Stimulated activated CD8-positive, alpha-beta memory T cell treated with anti-CD3 and anti-CD28 coated beads, Interleukin-7, amount 100 ng/mL, for 1 hour (primary cell): ENCODE measurements at places on chromosomes 3 and 15.

GRCh38 chr3:31094048-31094447 is 199.6 kb upstream of the GADL1 start:
- no peak for DNase-seq

- DNase-seq = no peak
Observed at GRCh38 chr3:80556763-80557162, 789.0 kb upstream of the ROBO1 start.

DNA sequence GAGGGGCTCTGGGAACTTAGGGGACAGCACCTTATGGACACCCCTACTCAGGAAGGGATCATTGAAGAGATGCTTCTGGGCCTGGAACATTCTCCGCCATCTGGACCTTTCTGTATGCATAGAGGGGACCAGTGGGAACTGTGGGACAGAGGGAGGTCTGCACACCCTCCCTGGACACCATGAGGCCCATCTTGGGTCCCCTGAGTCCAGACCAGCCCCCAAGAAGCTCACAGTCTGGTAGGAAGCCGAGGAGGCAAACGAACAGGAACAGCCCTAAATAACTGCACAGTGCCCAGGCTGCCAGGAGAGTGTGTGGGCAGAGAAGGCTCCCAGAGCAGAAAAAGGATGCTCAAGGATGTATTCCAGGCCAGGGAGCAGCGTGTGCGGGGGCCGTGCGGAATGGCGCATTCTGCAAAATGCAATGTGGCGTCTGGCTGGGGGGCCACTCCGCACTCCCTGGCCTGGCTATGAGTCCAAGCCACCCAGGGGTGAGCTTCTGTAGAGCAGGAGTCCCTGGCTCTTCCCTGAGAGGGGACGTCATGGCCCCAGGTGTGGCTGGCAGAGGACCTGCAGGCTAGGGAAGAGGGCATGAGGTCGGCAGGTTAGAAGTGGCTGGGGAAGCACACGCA is 24.5 kb upstream of the KLF13 start:
- DNase-seq = no peak

DNA sequence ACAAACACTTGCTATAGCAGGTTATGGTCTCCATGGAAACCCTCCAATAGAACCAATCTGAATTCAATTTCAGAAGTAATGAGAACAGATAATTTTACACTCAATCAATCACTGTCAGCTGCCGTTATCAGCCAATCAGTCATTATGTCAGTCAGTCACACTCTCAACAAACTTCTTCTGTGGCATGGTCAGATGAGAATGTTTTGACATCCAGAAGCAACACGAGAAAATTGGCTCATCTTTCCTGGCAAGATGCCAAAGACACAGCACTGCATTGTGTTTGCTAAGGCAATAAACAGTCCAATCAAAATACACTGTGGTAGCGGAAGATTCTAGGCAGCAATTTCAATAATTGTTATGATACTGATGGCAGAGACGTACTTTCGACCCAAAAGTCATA is 190.7 kb downstream of the RORA start:
- no peak for DNase-seq

DNA sequence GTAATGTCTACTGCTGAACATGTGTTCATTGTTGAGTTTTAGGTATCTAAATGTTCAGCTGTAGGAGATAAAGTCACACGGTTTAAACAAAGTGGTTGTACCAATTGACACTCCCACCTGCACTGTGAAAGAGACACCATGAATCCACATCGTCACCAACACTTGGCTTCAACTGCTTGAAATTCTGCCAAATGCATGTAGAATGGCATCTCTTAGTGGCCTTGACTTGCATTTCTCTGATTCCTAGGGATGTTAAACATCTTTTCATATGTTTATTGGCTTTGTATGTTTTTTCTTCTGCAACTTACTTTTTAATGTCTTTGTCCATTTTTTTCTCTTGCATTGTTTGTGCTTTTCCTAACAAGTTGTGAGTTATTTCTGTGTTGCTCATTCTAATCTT is 43.4 kb downstream of the RPLP1 start:
- DNase-seq = no peak

- no peak for DNase-seq
Observed at GRCh38 chr15:48437178-48437577, 105.9 kb downstream of the DUT start.

DNA sequence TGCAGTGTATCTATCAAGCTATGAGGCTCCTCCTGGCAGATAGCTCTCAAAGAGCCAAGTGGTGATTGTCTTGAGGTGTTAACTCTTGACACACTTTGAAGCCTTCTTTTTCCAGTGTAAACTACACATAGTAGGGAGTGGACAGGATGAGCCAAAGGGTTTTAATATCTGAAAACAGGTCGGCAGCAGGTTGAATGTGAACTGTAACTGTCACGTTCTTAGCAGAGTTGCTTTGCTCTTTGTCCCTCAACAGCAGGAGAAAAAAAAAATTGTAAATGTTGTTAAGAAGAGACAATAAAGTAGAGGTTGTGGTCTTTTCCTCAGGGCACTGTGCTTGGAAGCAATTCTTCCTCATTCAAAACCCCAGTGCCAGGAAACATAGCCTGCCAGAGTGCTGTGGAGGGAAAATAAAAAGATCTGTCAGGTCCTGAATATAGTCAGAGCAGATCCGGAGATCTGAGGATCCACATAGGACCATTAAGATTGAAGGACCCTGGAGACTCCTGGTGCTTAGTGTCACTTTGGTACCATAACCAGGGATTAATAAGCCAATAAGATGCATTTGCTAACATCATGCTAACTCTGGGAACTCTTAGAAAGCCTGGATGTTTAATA is 229.7 kb downstream of the NAALADL2 start:
- DNase-seq = no peak

DNA sequence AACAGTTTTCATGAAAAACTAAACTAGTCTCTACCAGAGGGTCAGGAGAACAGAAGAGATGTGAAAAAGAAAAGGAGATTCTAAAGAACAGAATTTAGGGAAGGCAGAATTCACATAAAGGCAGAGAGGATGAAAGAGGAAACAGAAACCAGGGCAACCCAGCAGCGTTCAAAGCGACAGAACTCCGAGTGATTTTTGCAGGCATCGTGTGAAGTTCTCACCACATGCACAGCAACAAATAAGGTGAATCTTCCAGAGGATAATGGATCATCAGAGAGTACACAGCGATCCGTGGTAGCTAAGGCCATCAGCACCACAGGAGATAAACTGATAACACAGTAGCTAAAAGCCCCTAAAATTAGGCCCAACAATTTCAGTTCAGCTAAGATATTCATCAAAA is 250.8 kb upstream of the THBS1 start:
- no peak for DNase-seq

DNA sequence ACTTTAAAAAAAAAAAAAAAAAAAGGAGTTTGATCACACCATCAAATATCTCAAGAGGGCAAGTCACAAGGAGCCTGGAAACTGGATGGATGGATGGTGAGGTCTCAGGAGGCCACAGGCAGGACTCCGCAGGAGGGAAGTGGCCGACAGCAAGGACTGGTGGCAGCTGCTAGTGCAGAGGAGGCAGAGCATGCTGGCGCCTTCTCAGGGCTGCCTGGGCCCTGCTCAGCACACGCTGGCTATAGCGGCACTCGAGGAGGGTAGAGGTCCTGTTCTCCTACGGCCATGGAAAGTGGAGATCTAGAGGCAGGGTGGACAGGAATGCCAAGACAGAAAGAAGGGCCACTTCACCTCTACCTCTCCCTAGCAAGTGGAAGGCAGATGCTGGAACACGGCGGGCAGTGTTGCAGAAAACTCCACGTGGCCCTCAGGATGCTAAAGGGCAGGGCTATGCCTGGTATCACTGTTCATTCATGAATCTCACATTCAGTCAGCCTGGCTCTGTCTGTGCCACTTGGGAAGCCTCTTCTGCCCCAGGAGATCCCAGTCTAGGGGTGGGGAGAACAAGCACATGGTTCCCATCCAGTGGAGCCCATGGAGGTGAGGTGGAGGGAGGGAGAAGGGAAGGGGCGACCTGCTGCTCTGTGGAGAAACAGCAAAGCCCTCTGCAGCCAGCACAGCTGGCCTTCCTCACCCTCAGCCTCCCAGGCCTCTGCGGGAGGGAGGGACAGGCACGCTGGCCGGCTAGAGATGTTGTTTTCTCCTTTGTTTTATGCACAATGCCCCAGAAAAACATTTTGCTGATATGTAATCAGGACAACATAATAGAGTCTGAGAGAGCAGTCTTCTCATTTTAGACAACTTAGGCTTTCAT is 71.0 kb downstream of the OXNAD1 start:
- DNase-seq = no peak

DNA sequence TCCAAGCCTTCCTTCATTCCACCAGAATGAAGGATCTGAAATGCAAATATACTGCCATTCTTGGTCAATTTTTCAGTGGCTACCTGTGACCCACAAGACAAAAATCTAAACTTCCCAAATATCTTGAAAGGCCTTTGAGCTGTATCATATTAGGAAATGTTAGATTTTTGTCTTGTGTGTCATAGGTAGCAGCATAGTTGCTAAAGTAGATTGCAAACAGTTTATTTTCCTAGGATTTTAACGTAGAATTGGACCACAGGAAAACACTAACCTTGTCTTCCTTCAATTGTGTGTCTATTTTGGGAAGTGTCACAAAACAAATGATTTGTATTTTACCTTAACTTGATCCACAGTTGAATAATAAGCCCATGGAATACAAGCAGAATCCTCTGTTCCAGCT is 42.4 kb downstream of the CP start:
- no peak for DNase-seq

GRCh38 chr15:92807971-92808571 is 92.1 kb upstream of the CHD2 start:
- no peak for DNase-seq

- no peak for DNase-seq
Observed at GRCh38 chr3:75303741-75304140, 360.4 kb upstream of the FRG2C start.

DNA sequence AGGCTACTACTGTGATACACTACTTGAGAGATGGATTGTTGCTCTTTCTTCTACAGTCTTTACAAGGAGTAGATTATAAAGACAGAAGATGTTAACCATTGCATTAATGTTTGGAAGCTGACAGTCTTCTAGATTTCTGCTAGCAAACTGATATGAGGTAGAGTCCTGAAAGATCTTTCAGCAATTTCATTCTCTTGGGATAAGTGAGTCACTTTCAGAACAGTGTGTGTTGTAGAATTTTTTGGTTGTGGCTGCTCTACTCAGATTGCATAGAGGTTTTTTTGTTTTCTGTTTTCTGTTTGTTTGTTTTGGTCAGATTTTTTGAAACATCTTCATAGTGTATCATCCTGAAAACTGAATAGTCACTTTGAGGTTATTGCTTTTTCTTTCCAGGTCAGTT is 17.1 kb downstream of the TNFSF10 start:
- DNase-seq = no peak

- DNase-seq = no peak
Observed at GRCh38 chr3:14783480-14784086, 35.2 kb upstream of the FGD5 start.

DNA sequence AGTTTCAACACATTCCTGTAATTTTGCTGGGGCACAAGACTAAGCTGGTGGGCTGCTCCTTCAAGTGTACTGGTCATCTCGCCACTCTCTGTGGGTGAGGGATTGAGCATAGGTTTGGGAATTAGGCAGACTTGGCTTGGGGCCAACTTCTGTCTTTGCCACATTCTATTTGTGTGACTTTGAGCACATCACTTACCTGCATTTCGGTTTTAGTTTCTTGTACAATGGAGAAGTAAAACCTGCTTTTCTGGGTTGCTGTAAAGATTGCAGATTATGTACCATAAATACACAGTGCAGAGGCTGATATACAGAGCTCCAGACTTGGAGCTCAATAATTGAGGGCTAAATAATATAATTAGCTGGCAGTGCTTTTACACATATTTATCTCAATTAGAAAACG is 162.1 kb downstream of the C3orf38 start:
- DNase-seq = no peak

DNA sequence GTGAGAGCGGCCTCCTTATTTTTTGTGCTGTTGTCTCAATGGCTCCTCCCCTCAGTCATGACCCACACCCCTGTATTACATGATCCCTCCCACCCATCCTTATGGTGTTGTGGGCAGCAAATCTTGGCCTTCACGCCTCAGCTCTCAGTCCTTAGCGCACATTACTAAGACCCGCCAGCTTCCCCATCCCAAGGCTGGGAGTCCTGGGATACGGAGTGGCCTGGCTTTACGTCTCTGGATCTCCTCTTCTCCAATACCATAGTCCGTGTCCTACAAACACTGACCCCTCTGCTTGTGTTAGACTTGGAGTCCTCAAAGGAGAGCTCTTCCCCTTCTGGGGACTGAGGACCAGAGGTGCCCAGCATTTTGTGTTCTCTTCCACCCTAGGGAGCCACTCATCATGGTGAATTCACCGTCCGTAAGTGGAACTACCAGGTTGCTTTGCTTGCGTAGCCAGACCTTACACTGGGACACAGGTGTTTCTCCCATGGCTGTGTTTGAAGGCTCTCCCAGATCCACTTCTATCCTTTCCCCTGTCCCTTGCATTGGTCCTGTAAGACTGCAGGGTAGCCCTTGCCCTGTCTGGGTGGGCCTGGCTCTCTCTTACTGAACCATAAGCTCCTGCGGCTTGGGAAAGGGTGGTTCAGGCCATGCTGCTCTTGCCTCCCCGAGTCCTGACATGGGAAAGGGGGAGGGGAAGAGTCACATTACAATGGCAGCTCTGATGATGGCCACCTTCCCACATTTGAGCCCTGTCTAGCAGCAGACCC is 13.6 kb downstream of the GRM2 start:
- DNase-seq = no peak

DNA sequence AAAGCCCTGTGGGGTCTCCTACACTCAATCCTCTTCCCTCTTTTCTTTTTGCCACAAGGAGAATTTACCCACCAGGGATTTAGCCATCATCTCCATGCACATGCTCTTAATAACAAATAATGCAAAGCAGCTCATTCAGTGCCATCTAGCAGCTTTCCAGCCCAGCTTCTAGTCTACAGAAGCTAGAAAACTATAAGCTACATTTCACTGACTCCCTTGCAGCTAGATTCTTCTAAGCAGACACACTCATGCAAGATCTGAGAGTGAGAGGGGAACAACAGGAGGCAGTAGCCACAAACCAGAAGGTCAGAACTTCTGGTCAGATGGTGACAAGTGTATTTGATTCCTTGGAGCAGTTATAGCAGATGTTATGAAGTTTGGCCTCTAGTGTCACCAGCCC is 25.5 kb downstream of the OSBPL10 start:
- no peak for DNase-seq

- DNase-seq = peak; percentile 15
Observed at GRCh38 chr3:20104167-20104661, 64.0 kb downstream of the KAT2B start.

DNA sequence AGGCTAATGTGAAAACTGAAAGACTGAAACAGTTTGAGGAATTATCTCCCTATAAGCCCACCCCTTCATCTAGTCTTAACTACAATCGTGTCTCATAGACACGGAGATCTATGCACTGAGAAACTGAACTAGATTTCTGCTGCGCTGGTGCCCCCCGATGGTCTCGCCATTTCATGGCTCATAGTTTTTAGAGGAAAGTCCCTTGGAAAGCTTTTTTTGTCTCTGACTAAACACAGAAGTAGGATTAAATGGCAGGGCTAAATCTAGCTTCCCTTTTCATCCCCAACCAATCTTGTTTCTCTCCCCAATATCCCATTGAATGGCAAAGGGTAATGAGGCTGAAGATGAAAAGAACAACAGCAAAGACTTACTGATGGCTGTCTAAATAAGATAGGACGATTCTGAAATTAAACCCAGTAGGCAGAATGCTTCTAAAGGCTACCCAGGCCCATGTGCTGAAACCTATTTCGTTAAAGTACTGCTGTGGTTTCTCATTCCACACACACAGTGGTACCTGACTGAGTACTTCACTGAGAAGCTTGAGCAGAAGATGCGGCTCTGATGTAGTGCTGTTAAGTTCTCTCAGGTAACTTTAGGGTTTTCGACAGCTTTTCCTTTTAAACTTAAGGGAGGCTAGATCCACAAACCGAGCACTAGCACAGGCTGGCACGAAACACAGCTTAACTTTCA is 142.7 kb downstream of the GADL1 start:
- DNase-seq = peak; percentile 32

- peak; percentile 2 for DNase-seq
Observed at GRCh38 chr3:111338059-111338698, 203.8 kb upstream of the CD96 start.
